ENCODE measurements at places on chromosomes 12 and 14.

DNA sequence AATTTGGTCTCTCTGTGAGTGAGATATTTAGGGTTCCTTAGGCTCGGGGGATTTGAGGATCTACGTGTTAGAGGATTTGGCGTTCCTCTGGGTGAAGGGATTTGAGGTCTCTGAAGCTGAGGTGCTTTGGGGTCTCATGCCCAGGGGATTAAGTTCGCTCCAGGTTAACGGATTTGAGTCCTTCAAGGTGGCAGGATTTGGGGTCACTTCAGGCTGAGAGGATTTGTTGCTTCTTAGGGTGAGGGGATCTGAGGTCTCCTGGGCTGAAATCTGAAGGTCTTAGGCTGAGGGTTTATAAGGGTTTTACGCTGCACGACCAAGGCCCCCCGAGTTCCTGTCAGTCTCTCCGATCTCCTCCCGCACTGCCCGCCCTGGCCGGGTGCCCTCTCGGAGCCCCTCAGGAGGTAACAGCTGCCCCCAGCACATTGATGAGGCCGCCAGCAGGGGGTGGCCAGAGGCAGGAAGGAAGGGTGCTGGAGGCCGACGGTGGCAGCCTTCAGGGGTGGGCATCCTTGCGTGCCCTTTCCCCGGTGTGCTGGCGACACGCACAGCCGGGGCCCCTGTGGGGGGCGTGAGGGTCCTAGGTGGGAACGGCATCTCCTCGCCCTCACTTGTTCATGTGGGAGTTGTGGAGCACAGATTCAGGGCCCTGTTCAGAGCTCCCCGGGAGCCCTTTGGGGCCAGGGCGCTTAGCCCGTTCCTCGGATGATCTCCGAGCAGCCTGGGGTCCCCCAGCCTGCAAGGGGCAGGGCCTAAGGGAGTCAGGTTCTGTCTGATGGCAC is 14.3 kb downstream of the CEP170B start:
- no peak for DNase-seq

GRCh38 chr12:98397323-98398105 is 117.9 kb upstream of the TMPO start:
- peak; percentile 85 for DNase-seq

- DNase-seq, result no peak
Observed at GRCh38 chr14:74483321-74483720, 9.8 kb downstream of the NPC2 start.

GRCh38 chr12:45915405-45915804 is 75.0 kb downstream of the SCAF11 start:
- DNase-seq, result no peak

GRCh38 chr14:39592116-39592789 is 160.0 kb upstream of the FBXO33 start:
- no peak for DNase-seq

GRCh38 chr14:90419200-90419599 is 22.4 kb downstream of the CALM1 start:
- no peak for DNase-seq

DNA sequence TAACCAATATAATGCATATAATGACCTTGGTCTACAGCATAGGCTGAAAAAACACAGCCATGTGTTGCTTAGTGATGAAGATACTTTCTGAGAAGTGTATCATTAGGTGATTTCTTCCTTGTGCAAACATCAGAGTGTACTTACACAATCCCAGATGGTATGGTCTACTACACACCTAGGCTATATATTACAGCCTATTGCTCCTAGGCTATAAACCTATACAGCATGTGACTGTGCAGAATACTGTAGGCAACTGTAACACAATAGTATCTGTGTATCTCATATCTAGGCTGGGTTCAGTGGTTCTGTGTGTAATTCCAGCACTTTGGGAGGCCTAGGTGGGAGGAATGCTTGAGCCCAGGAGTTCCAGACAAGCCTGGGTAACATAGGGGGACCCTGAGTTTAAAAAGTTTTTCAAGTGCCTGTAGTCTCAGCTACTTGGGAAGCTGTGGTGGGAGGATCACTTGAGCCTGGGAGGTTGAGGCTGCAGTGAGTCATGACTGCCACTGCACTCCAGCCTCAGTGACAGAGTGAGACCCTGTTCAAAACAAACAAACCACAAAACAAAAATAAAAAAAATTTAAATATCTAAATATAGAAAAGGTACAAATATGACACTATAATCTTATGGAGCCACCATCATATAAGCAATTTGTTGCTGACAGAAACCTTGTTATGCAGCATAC is 66.6 kb downstream of the GRIP1 start:
- no peak for DNase-seq

GRCh38 chr14:104715416-104715815 is 8.6 kb upstream of the ADSS1 start:
- no peak for DNase-seq

Measured in activated CD4-positive, alpha-beta T cell treated with anti-CD3 and anti-CD28 coated beads, Interleukin-2, amount 50 U/mL, for 48 hours (primary cell).